ENCODE measurements at places on chromosomes 1 and 21. TPM values are rescaled to one million over a fixed set of nuclear protein-coding genes. Genes with fewer than 3 reads are reported as not detected.

- DNase-seq: no peak
Measured at GRCh38 chr1:99784809-99785255, 18.4 kb upstream of the FRRS1 start.

Gene LDLRAD1
- total RNA-seq: not detected

Gene HEYL
- total RNA-seq: 0.47 TPM

- peak; percentile 17 for DNase-seq
Measured at GRCh38 chr1:41109310-41110197, 88.0 kb upstream of the SLFNL1 start.

DNA sequence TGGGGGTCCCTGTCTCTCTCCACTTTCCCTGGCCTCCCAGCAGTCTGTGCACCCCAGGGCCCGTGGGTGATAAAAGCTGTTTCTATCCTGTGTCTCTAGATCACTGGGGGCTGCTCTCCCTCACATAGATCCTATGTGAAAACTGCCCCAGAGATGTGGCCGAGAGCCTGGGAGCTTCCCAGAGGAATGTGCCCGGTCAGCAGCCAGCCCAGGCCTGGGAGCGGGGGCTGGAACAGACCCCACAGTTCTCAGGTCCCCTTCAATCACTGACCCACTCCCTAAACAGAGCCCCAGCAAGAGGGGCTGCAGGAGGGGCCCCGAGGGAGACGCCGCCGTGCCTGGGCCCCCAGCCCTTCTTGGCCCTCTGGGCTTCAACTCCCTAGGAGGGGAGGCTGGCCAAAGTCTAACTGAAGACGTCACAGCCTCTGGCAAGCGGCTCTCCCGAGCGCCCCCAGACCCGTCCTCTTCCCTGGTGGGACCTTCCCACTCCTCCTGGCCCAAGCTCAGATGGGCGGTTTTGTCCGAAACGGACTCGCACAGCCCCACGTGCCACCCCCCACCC lies 403 bp downstream of the MXRA8 start:
- DNase-seq: no peak

Gene EYA3
- total RNA-seq: 9.2 TPM

DNA sequence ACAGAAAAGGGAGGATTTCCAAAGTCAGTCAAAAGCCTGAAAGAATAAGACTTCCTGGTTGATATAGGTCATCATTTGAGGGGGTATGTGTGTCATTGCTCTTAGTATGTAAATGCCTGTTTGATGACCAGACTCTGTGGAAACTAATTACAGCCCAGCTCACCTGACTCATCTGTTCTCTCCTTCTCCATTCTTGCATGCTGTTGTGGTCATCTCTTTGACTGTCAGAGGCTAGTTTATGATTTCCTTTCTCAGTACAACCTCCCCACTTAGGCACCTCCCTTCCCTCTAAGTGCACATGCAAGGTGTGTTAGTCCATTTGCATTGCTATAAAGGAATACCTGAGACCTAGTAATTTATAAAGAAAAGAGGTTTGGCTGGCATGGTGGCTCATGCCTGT lies 2.4 kb upstream of the C1orf116 start:
- no peak for DNase-seq

- no peak for DNase-seq
Measured at GRCh38 chr1:89451011-89451410, 73.6 kb upstream of the LRRC8B start.

DNA sequence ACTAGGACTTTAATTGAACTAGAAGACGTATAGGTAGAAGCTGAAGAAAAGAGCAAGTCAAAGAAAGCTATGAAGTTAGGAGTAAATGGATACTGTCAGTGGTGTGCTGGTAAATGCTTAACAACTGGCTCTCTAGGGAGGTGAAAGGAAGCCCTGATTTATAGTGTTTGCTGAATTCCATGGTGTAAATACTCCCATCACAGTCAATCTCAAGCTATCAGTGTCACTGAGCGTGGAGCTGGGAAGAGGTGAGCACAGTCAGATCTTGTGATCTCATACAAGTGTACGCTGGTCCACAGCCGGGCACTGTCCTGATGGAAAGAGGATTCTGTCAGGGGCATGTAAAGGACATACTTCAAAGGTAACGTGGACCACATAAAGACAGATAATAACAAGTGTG lies 28.3 kb downstream of the ELAPOR1 start:
- no peak for DNase-seq

Gene MFAP2
- 5.6 TPM for total RNA-seq

Gene SYCP1
- total RNA-seq: not detected

- no peak for DNase-seq
Measured at GRCh38 chr1:112165375-112165774, 175.9 kb upstream of the KCND3 start.

- no peak for DNase-seq
Measured at GRCh38 chr1:109643385-109644230, 12.3 kb upstream of the GSTM4 start.

Gene PDZK1
- total RNA-seq: 0.78 TPM

- no peak for DNase-seq
Measured at GRCh38 chr1:21619375-21619947, 49.7 kb downstream of the RAP1GAP start.

GRCh38 chr1:143735764-143736461 lies 235.9 kb downstream of the FAM72C start:
- no peak for DNase-seq

DNA sequence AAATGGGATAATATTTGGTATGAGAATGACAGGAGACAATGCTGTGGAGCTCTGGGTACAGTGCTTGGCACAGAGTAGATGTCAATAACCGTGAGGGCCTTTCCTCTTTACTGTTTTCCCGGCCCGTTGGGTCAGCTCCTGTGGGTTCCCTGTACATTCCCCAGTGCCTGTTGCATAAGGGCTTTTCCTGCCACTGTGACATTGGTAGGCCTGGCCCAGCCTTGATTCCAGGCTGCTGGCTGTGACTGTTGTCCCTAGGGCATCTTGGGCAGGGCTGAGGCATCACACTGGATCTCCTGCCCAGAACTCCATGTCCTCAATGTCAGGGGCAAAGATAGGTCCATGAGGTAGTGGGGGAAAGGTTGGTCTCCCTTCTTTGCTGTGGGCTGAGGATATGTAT lies 25.8 kb upstream of the MYCL start:
- DNase-seq: no peak

DNA sequence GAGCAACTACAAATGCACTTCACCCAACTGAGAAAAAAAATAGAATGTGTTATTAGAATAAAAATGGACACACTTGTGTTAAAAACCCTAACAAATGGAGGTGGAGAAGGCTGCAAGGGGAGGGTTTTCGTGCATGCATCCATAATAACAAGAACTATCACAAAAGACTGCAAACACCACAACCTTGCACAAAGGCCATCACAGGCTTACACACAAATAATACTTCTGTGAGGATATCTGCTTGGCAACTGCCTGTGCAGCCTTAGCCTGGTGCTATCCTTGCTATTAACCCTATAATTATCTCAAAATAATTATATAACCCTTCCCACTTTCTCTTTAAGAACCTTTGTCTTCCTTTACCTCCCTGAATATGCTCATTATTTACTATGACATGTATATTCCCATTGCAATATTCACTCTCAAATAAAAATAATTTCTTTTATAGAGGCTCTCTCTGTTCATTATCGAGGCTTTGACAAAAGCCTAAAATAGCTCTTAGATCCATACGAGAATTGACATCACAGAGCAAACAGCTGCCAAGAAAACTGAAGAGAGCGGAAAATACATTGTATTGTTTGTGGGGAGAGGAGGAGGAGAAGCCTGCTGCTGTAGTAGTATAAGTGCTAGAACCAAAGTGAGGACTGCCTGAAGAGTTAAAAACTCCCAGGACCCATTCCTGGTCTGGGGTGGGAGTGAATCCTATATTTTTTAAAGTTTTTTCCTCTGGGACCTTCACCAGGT lies 1768.7 kb downstream of the BRINP3 start:
- no peak for DNase-seq

Gene RNU1-1
- total RNA-seq: under 0.01 TPM

GRCh38 chr1:202692959-202693555 lies 17.2 kb downstream of the SYT2 start:
- DNase-seq: no peak

DNA sequence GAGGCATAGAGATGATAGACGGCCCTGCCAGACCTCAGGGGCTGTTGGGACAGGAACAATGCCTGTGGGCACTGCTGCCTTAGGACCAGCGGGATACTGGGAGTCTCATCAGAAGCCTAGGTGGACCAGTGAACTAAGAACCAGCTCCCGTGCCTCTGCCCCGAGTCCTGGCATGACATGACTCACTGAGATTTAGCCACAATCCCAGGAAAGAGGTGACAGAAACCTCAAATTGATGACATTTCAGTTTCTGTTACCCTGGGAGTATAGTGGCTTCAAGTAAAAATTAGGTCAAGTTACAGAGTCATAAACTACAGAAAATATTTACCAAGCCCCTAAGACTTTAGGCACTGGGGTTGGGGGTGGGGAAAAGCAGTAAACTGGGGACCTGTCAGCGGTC lies 74.6 kb upstream of the GADD45A start:
- DNase-seq: no peak

DNA sequence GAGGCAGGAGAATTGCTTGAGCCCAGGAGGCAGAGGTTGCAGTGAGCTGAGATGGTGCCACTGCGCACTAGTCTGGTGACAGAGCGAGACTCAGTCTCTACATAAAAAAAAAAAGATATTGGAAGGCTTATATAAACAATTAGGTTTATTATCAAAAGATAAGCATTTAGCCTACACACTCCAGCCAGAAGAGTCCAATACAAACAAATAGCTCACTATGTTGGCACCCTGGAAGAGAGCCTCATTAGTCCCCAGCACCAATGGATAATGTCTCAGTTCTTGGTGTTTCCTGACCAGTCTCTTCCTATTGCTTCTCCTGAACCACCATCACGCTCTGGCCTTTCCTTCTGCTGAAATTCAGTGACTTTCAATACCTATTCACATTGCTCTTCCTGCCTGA lies 48.6 kb upstream of the ATP1A1 start:
- no peak for DNase-seq

GRCh38 chr1:71490432-71490831 lies 409.6 kb upstream of the ZRANB2 start:
- DNase-seq: no peak

GRCh38 chr1:7463526-7463925 lies 307.6 kb upstream of the VAMP3 start:
- no peak for DNase-seq

GRCh38 chr1:92879316-92879968 lies 47.6 kb downstream of the RPL5 start:
- DNase-seq: no peak

Gene NMNAT2
- total RNA-seq: 41.5 TPM

Gene KIF26B
- 31.7 TPM for total RNA-seq

- DNase-seq: no peak
Measured at GRCh38 chr1:66167267-66167666, 366.7 kb upstream of the SGIP1 start.

Gene PDPN
- total RNA-seq: 5.9 TPM

DNA sequence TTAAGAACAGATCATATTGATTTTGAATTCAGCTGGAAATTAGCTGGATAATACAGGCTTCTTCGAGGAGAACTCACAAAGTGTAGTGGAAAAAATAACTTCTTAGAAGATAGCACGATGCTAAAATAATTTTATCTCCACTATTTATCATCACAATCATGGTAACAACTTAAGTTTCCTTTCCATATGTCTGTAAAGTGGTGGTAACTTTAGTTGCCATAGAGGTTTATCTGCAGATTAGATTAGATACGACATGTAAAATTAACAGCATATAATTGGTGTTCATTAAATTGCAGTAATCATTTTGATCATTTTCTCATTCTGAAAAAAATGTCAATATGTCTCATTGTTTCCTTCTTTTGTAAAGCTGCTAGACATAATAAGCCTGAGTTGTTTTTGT lies 921.5 kb downstream of the KCNT2 start:
- no peak for DNase-seq

DNA sequence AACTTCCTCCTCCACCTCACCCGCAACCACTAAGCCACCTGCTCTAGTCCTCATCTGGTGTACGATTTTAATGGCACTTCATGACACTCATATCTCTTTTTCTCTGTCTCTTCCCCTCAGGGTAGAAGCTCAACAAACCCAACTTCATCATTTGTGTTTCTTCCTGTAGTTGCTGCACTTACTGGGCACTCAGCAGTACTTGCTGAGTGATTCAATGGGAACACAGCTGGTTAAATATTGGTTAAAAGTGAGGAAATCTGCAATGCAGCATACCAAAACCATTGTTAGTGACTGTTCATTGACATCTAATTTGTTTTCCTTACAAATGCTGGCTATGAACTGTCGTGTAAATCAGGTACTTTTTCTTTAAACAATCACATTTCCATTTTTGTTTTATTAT lies 541.1 kb upstream of the PRMT6 start:
- DNase-seq: no peak

GRCh38 chr21:36852293-36852692 lies 114.2 kb downstream of the HLCS start:
- no peak for DNase-seq

DNA sequence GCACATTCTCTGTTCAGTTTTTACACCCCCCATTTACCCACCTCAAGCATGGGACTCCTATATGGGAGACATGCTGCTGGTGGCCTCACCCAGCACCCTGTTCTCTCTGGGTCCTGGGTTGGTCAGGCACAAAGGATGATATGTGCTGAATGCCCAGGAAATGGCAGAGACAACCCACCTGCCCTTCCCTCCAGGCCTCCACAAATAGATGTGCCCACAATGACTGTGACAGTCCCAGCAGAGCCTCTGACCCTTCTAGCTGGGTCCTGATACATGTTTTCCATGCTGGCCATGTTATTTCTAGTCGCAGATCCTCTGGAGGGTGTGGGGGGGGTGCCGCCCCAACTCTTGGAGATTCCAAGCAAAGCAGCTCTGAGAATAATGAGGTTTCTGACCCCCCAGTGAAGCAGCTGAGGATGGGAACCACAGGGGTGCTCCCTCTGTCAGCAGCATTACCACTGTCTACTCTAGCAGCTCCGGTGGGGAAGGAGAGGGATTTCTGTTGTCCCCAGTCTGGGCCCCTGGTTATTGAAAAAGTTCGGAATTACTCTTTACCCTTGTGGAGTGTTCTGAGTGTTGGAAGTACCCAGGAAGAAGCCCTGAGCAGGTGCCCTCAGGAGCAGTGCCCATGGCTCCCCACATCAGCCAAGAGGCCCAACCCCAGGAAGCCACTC lies 1.2 kb upstream of the CCDC28B start:
- DNase-seq: no peak

GRCh38 chr1:77834771-77835334 lies 53.6 kb upstream of the NEXN start:
- DNase-seq: no peak

- DNase-seq: peak; percentile 54
Measured at GRCh38 chr1:45012639-45013278, 705 bp downstream of the UROD start.

GRCh38 chr1:229136822-229137221 lies 134.1 kb upstream of the RAB4A start:
- no peak for DNase-seq

Gene RAD54L
- total RNA-seq: 1.1 TPM

- DNase-seq: no peak
Measured at GRCh38 chr21:34824314-34824713, 155.5 kb downstream of the CLIC6 start.
